Activated T-cell treated with anti-CD3 and anti-CD28 coated beads, Interleukin-2, amount 50 U/mL, for 1 hour (primary cell): ENCODE measurements at places on chromosomes 2 and 18.

- DNase-seq: no peak
Measured at GRCh38 chr2:30259827-30260679, 28.7 kb downstream of the LBH start.

DNA sequence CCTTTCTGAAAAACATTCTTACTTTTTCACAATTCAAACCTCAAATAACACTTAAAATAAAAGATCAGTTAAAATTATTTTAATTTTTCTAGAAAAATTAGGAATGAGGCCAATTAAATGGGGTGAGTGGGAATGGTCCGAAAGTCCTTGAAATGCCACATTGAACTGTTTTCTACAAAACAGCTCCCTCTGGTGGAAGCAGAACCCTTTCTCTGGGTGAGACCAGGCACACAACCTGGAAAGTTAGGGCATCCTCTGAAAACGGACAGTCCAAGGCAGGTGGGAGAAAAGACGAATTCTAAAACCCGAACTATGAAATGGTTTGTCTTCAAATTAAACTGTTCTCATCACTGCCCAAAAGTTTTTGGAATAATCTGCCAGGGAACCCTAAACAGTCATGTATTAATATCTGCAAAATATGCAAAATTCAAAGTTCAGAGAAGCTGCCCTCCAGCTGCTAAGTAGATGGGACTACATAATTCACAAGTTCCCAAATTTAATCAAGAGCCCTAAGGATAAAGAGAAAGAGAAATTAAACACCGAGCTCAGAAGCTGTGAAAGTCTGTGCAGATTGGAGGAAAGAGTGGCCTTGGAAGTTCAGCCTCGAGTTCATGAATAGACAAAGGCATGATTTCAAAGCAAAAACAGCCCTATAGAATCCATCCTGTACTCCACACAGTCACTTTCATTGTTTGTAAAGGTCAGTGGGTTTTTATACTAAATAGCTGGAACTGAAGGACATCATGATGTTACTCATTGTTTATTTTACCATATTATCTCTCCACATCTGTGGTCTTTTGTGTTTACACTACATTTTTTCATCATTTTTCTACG lies 108.3 kb downstream of the PIEZO2 start:
- no peak for DNase-seq

- DNase-seq: no peak
Measured at GRCh38 chr18:79933765-79934164, 17.7 kb downstream of the SLC66A2 start.

GRCh38 chr2:46669996-46670793 lies 190.8 kb downstream of the TMEM247 start:
- no peak for DNase-seq

DNA sequence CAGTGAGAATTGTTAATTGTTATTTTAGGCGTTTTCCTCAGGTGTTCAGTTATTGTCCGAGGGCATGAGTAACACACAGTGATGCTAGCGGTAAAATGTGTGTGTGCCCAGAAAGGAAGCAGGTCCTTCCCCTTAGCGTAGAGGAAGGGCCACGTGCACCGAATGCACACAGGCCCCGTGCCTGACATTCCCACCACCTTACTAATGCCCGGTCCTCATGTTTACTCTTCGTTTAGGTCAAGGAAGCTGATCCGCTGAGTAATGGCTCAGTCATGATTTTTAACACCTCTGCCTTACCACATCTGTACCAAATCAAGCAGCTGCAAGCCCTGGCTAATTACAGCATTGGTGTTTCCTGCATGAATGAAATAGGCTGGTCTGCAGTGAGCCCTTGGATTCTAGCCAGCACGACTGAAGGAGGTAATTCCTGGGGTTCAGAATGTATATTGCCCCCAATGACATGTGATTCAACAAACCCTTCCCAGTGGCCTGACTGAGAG lies 76.7 kb downstream of the MERTK start:
- DNase-seq: no peak

DNA sequence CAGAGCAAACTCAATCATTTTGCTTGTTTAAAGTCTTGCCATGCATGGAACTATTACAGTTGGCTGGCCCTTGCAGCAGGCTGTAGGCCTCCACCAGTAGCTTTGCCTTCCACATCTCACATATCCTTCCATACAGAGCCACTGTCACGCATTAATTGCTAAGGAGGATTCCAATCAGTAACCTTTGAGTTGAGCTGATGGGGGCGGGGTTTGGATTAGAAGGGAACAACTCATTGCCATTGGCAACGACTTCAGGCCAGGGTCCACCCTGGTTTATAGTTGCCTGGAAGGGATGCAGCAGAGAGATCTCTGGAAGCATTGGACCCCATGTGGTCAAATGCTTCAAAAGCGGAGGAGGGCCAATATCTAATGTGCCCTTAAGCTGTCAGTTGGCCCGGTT lies 63.3 kb upstream of the TTC39C start:
- DNase-seq: no peak

DNA sequence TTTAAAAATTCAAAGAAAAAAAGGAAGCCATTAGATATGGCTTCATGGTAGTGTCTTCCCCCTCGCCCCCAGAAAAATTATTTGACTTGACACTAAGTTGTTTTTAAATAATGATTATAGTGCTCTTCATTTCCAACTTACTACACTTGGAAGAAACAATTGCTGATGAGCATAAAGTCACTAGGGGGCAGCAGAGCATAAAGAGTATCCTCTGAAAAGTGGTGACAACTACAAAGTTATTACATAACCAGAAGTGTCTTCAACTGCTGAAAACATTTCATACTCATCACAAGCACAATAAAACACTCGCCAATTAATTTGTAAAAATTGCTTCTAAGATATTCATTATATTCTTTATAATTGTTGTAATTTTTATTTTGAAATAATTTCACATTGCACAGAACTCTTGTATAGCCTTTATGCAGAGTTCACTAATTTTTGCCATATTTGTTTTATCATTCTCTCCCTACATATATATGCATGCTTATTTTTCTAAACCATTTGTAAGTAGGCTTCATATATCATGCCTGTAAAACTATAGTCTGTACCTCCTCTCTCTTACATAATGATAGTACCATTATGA lies 54.9 kb downstream of the EXOC6B start:
- DNase-seq: no peak

DNA sequence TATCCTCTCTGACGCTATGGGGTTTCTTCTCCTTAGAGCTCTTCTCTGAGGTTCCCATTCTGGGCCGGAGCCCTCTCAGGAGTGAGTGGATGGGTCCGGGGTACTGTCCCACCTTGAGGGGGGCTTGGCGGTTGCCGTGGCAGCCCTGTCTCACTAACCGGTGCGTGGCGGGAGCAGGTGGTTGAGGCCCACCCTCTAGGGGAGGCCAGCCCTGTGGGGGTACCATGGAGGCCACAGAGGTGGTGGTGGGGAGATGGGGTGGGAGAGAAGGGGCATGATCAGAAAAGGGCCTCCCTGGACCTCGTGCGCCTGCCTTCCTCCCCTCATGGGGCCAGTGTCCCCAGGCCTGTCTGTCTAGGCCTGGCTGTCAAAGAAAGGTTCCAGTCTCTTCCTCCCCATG lies 22.3 kb downstream of the IGFBP5 start:
- no peak for DNase-seq

DNA sequence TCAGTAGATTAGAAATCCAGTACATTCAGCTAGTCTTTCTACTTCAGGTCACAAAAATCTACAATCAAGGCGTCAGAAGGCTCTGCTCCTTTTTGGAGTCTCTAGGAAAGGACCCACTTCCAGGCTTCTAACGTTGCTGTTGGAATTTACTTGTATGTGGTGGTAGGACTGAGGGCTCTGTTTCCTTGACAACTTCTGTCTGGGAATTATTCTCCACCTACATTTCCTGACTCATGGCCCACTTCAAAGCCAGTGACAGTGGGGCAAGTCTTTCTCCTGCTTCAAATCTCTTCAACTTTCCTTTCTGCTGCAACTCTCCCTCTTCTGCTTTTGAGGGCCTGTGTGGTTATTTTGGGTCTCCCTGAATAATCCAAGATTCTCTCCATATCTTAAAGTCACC lies 10.4 kb upstream of the TMX3 start:
- DNase-seq: no peak

GRCh38 chr2:161979490-161979889 lies 94.5 kb downstream of the DPP4 start:
- DNase-seq: no peak

DNA sequence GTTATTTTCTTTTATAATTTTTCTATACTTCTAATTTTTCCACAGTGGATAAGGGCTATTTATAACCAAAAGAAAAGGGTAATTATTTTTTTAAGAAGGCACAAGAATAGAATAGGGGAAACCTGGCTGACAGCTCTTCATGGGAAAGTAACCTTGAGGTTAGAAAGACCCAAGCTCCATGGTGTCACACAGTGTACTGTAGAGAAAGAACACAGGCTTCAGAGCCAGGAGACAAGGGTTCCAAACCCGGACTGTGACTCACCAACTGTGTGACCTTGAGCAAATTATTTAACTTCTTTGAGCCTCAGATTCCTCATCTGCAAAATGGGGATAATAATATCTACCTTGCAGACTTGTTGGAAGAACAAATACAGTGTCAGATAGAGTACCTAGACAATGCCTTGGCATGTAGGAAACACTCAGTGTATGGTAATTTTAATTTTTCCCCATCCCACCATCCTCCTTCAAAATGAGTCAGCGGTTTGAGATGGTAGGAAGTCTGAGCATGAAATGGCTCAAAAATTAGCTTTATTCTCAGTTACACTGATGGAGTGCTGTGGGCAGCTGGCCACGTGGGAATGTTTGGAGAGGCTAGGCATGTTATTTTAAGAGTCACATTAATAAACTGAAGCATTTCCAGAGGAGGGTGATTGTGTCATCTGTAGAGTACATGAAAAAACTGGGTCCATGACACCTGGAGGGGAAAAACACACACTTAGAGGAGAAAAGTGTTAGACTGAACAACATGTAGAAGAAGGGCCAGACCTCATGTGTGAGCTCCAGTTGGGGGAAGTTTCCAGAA lies 36.7 kb downstream of the TMEM37 start:
- no peak for DNase-seq

- no peak for DNase-seq
Measured at GRCh38 chr18:35974181-35974580, 1.7 kb downstream of the RMP24 start.

DNA sequence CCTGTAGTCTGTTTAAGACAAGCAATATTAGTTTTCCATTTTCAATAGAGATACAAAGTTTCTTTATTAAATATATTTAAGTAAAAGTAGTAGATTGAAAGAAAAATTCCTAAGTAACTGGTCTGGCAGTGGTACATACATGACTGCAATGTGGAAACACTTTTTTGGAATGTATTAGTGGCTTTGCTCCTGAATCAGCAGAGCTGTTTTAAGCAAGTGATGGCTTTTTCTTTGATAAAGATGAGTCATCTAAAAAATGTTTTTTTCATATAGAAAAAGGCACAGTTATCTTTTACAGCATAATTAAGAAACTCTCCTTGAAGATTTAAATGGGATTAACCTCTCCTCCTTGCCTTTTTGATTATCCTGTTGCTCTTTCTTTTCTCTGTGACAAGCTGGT lies 34.9 kb downstream of the KDM3A start:
- no peak for DNase-seq

- no peak for DNase-seq
Measured at GRCh38 chr18:54023471-54023870, 201.0 kb downstream of the MBD2 start.

- DNase-seq: no peak
Measured at GRCh38 chr2:128303095-128303791, 15.4 kb downstream of the HS6ST1 start.

DNA sequence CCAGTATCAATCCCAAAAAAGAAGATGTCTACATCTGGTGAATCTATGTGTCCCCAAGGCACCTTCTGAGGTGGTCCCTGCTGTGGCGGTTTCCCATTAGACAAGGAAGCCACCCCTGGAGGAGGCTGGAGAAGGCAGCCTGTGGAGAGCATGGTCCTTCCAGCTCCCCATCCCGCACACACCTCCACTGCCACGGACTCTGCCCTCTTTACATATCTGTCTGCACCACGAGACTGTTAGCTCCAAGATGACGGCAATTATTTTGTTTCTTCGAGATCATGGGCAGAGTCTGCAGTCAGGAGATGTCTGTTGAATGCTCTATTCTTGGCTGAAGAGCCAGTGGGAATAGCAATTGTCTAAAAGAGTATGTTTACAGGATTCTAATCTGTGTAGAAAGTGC lies 132.0 kb downstream of the OSR1 start:
- DNase-seq: no peak

DNA sequence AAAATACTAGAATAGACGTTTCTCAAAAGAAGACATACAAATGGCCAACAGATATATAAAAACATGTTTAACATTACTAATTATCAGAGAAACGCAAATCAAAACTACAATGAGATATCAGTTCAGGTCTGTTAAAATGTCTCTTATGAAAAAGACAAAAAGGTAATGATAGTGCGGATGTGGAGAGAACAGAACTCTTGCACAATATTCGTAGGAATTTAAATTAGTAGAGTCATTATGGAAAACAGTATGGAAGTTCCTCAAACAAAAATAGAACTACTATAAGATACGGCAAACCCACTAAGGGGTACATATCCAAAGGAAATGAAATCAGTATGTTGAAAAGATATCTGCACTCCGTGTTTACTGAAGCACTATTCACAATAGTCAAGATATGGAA lies 167.5 kb upstream of the CWC22 start:
- no peak for DNase-seq

- no peak for DNase-seq
Measured at GRCh38 chr18:36758623-36759022, 70.2 kb downstream of the TPGS2 start.

DNA sequence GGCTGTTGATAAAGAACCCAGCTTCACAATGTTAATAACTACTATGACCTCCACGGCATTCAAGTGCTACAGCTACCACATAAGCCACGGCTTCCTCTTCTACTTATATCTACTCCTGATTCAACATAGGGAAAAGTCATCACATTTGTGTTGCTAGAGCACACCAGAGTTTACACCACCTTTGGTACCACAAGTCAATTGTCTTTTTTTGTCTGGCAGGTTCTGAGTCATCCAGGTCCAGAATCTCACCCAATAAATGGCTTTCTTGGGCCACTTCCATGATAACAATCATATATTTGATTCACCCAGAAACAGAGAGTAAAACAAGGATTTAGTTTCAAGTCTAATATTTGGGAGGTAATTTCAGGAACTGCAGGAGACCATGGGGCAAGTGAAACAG lies 480.2 kb downstream of the TMX3 start:
- no peak for DNase-seq

- no peak for DNase-seq
Measured at GRCh38 chr18:70672581-70672980, 383.7 kb downstream of the SOCS6 start.

DNA sequence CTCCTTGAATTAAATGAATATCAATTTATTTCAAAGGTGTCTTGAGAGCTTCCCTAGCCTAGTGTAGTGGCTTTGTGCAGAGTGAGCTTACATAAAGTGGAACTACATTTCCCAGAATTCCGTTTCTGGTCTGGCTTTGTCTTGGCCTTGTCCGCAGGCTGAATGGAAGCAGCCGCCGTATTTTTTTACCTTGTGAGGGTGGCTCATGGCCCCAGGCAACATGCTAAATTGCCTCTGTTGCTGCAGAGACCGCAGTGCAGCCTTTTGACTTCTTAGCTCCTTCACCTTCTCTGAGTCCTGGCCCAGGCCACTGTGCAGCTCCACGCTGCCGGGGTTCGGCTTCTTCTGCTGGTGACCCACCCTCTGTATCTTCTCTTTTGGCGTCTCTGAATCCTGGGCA lies 114.8 kb upstream of the SLC38A11 start:
- no peak for DNase-seq
